LHCN-M2 (cell line): ENCODE measurements at places on chromosomes 5 and 9.
A peak's percentile ranks its signal among the peaks of the same experiment; 100 is the strongest.

DNA sequence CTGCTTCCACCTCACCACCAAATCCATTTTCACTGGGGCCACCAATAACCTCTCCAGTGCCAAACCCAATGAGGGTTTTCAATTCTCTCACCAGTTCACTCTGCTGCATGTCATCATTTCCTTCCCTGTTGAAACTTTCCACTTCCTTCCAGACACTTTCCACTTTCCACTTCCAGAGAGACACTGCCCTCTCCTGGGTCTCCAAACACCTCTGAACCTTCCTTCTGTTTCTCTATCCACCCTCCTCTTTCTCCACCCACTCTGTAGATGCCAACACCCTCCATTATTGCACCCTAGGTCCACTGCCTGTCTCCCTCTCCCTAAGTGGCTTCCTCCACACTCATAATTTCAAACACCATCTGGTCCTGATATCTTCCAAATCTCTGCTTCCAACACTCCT, 39.6 kb downstream of the PDE6A start:
- peak; percentile 38 for DNase-seq

GRCh38 chr9:88975966-88976889, 15.0 kb upstream of the S1PR3 start:
- DNase-seq, result no peak

GRCh38 chr5:159456722-159457465, 126.6 kb upstream of the IL12B start:
- DNase-seq, result peak; percentile 31

- no peak for DNase-seq
Observed at GRCh38 chr9:19233344-19233743, 2.9 kb downstream of the DENND4C start.

GRCh38 chr5:10264604-10265003, 14.5 kb downstream of the CCT5 start:
- no peak for DNase-seq

- no peak for DNase-seq
Observed at GRCh38 chr9:128546504-128546903, 5.9 kb upstream of the SPTAN1 start.

- peak; percentile 31 for DNase-seq
Observed at GRCh38 chr5:81517462-81517861, 123.5 kb upstream of the ACOT12 start.

GRCh38 chr9:21852754-21853153, 50.3 kb downstream of the MTAP start:
- DNase-seq, result no peak

DNA sequence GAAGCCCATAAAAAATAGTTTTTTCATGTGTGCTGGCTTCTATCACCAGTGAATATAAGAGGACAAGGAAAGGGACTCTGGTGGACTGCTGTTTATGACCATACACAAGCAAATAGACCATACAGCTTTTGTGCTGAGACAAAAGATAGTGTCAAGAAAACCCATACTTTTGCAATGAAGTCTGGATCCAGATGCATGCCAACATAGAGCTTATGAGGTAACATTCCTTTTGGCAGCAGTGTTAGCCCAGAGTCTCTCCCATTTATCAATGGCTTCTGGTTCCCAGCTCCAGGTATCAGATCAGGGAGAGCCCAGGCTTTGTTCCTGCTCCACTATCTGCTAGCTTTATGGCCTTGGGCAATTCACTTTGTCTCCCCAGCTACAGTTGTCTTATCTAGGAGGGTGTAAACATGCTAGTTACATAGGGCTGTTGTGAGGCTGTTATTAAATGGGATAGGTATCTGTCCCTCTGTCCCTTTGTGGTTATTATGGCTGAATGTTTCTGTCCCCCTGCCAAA, 55.6 kb downstream of the CCDC192 start:
- no peak for DNase-seq

DNA sequence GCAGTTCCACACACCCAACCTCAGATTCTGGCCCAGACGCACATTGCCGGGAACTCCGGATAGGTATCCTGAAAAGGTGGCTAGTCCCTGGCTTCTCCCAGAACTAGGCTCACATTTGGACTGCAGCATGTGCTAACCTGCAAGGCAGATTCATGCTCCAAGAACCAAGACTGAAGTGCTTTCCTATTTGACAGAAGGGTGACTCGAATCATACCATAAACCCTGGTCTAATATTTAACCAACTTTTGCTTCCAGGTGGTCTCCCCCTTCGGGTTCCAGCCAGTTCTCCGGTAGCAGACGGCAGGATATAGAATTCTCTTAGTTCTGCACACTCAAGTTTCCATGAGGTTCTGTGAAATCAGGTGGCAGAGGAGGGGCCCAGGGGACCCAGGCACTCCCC, 7.6 kb downstream of the PTGES start:
- no peak for DNase-seq

DNA sequence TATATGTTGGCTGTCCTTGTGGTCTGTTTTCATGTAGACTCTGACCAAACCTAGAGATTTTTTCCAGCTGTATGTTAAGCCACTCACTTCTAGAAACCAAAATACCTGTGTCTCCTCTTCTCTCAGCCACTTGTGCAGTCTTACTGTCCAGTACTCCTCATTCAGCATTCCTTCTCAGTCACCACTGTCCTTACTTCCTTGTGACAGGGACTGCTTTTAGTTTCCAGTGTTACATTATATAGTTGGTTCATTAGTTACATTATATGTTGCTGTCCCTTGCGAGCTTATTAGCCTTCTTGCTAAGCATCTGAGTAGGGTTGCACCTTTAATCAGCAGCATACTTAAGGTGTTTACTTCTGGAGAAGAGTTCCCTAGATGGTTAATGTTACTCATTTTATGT, 4.3 kb downstream of the ATP6V1G1 start:
- no peak for DNase-seq

- no peak for DNase-seq
Observed at GRCh38 chr5:107294211-107294550, 376.6 kb downstream of the EFNA5 start.
